Dorsolateral prefrontal cortex (tissue), 122 donors: ENCODE measurements at places on chromosomes 5 and 9. TPM values are rescaled to one million over a fixed set of nuclear protein-coding genes. Genes with fewer than 3 reads are reported as not detected.

GPR21 gene
- 19.8 TPM for total RNA-seq

HMCN2 gene
- total RNA-seq = 0.60 TPM

TAF11L9 gene
- not detected for total RNA-seq

ZNF366 gene
- total RNA-seq = 2.6 TPM

- no peak for DNase-seq
Measured at GRCh38 chr5:134503088-134503936, 22.2 kb upstream of the JADE2 start.

- no peak for DNase-seq
Measured at GRCh38 chr9:13896922-13897835, 416.8 kb downstream of the NFIB start.

GRCh38 chr9:83062651-83063527 lies at the start of gene RASEF:
Gene RASEF, minus strand, starts transcription at chr9:83063142. Its CDS starts 275 bp downstream, at chr9:83062867.
- no peak for DNase-seq

DNA sequence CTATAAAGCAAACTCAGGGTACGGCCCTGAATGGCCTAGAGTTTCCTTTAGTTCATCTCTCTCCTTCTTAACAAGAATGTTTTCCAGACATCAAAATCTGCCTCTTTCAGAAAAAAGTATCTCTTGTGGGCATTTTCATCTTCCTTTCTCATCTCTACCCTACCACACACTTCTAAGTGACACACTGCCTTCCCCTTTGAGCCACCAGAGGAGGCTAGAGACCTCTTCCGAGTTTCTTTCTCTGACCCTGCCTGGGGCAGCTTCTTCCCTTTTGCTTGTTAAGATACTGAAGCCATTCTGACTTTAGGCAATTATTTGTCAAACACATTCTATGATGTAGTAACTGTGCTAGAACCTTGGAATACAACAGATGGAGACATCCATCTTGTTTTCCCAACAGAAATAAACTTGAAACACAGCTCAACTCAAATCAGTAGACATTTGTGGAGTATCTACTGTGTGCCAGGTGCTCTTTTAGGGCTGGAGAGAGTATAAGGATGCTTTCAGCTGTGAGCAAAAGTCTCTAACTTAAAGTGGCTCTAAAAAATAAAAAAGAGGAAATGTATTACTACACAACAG lies 8.6 kb upstream of the SV2C start:
- DNase-seq = no peak

DNA sequence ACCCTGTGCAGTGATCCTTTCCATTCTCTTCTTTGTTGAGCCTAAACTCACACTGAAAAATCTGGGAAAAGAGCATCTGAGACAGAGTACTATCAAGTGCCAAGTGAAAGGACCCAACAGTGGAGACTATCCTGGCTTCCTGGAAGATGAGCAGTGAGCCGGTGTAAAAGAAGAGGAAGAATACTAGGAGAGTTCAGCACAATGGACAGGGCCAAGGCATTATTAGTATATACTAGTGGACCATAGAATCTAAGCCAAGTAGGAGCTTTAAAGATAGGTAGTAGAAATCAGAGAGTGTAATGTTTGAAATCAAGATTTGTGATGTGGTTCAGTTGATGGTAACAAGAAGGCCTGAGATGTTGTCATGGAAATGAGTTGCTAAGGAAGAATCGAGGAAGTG lies 140.8 kb downstream of the CAMK4 start:
- DNase-seq = no peak

GRCh38 chr5:138955671-138956295 lies 80.6 kb upstream of the LRRTM2 start:
- DNase-seq = no peak

- DNase-seq = no peak
Measured at GRCh38 chr9:38311382-38312270, 80.9 kb upstream of the ALDH1B1 start.
